ENCODE measurements at places on chromosomes 6 and 20.

GRCh38 chr6:28413681-28414080 is 14.1 kb upstream of the ZSCAN12 start:
- DNase-seq: no peak

DNA sequence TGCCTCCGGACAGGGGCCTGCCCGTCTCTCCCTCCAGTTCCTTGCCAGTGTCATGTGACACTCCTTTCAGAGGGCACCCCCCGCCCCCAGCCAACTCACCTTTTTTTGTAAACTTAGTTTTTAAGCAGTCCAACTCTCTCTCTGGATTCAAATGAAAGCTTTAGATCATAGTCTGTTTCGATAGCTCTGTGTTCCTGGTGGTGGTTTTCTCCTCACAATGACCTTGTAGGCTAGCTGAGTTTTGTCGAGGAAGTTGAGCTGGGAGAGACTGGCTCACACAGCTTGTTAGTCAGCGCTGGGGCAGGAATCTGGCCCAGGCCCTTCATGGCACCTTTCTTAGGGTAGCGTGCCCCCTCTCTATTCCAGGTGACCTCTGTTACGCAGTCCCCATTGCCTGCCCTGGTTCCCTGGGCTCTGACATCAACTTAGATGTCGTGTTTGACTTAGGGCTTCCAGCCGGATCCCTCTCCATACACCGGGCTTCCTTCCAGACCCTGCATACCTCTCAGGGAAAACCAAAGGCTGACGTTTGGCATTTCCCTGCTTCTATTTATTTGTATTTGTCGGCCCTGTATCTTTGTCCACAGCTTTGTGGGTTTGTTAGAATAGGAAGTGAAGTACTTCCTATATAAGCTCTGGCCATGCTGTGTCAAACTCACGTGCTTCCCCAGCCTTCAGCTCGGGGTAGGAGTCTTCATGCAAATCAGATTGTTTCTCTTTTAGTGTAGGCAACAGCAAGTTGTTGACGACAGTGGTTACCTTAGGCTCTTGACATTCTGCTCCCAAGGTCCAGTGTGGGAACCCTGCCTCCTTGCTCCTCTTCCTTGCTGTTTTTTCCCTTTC is 12.7 kb downstream of the IGF2R start:
- peak; percentile 77 for DNase-seq

DNA sequence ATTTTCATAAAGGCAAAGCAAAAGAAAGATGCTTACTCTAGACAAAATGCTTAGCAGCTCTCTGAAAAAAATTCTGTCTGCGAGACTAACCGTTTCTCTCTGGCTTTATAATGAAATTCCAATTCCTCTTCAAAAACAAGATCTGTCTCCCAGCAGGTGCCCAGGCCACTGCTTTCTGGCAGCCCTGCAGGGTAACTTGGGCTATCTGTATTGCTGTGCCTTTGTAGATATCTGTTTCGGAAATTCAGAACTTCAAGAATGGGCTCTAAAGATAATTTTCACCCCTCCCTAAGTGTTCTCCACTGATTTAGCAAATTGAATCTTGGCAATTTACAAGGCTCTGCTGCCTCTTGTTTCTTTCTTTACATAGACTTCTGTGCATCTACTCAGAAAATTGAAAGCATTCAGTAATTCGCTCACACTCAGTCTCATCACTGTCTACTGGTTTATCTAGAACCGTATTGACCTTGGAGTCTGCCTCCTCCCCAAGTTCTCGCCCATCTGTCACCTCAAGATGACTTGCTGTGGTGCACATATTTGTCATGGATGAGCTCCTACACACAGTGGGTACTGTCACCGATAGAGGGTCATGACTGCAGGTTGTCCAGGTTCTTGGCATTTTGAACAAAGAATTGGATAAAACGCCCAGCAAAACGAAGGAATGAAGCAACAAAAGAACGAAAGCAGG is 26.4 kb upstream of the FABP7 start:
- DNase-seq: no peak

- no peak for DNase-seq
Measured at GRCh38 chr6:83310046-83310445, 116.9 kb downstream of the RWDD2A start.

- DNase-seq: no peak
Measured at GRCh38 chr6:41366150-41366549, 30.7 kb downstream of the NCR2 start.

GRCh38 chr20:48615871-48616270 is 211.9 kb downstream of the PREX1 start:
- DNase-seq: no peak

GRCh38 chr6:124487623-124488431 is 474.4 kb upstream of the RNF217 start:
- DNase-seq: no peak

DNA sequence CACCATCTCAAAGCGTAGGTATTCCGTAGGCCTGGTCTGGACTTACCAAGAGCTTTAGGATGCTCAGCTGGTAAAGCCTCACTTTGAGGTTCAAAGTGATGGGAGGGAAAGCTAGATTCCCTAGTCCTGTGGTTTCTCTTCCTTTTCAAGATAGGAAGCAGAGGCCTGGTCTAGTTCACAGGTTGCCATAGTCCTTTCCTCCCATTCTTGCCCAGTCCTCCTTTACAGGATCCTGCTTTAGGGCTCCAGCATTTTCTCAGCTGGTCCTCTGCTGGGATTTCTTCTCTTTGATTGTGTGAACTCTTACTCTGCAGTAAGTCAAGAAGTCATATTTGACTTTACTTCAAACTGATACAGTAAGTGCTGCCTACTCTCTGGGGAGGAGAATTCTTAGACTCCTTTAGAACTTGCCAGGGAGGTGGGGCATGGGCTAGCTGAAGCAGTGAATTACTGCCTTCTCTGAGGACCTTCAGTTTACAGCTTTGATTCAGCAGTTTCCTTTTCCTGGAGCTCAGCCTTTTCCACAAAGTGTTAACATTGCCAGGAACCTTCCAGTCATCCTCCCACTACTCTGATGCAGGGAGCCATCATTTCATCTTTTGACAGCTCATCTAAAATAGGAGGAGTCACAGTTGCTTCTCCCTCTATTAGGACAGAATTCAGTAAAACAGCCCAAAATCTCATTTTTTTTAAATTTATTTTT is 42.8 kb upstream of the PLCG1 start:
- DNase-seq: no peak

GRCh38 chr6:111057074-111057752 is 30.1 kb upstream of the SLC16A10 start:
- DNase-seq: peak; percentile 36

DNA sequence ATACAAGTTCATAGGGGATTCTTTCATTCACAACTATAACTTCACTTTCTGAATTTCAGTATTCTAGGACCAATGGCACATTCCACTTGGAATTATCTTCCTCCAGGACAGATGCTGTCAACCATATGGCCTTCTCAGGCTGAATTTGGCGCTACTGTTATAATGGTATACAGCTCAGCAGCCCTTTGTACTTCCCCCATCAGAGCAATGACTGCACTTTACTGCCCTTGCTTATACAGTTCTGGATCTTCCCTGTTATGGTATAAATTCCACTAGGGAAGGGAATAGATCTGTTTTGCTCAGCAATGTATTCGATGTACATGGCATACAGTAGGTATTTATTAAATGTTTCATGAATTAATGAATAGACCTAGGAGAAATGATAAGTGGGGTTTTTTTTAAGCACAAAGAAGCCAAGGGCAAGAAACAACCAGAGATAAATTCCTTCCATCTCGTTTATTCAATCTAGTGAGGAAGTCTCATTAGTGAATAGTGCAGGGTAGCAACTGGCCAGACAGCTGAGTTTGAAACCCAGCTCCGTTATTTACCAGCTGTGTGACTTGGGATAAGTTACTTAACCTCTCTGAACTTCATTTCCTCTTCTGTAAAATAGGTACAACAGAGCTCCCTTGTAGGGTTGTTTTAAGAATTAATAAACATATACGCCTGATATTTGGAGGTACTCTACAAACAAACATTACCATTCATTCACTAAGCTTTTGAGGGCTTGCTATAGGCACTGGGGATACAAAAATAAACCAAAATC is 97.1 kb upstream of the PRDM1 start:
- DNase-seq: no peak

- DNase-seq: no peak
Measured at GRCh38 chr6:125798734-125799508, 8.2 kb downstream of the NCOA7 start.

GRCh38 chr6:11912420-11912819 is 99.7 kb upstream of the HIVEP1 start:
- no peak for DNase-seq

DNA sequence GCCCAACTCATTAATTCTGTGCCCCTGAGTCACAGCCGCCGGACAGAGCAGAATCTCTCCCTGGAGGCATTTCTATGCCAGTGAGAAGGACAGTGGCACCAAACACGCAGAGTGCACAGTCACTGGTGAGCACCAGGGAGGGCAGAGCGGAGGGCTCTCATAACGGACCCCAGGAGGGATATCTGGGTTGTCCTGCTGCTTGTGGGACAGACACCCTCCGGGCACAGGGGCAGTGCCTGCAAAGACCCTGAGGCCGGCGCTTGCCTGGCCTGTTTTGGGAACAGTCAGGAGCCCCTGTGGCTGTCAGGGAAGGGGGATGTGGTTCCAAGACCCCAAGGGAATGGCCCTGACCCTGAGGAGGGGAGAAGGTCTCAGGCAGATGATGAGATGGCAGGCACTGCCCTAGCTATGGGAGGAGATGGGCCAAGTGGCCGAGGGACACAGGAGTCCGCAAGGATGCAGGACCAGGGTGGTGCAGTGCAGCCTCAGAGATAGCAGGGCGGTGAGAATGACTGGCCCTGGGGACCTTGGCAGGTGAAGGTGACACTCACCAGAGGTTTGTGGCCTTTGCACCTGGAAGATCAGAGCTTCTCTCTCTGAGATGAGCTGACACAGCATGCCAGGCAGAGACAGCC is 270.8 kb downstream of the SMOC2 start:
- DNase-seq: no peak

DNA sequence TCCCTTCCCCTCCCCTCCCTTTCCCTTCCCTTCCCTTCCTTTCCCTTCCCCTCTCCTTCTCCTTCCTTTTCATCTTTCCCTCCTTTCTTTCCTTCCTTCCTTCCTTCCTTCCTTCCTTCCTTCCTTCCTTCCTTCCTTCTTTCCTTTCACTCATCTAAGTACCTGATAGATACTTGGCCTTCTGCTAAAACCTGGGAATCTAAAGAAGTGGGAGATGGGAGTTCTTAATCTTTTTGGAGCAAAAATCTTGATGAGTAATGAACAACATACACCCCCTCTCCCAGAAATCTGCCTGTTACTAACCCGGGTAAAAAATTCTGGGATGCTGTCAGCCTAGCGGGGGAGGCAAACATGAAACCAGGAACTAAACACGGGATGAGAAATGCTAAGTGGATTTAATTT is 100.7 kb downstream of the VEGFA start:
- DNase-seq: peak; percentile 70

DNA sequence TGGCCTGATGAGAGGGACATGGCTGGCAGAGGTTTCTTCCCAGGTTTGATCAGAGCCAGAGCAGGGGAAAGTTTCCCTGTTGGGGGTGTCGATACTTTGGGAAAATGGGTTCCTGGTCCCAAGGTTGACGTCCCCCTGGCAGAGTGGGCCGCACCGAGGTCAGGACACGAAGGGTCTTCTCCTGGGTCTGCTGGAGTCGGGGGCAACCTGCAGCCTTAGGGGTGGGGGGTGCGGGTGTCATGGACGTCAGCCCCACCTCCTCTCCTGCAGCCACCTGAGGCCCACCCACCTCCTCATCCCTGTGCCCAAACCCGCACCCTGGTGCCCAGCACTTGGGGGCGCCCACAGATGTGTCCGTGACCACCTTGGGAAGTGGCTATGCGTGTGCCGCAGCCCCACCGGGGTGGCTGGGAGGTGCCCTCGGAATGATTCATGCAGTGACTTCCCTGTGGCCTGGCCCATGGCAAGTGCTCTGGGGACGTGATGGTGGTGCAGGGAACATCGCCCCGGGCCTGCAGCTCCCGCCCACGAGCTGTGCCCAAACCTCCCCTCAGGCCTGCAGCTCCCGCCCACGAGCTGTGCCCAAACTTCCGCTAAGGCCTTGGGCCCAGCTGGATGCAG is 64.9 kb downstream of the YTHDF1 start:
- DNase-seq: no peak

- DNase-seq: no peak
Measured at GRCh38 chr6:132505158-132505557, 7.8 kb downstream of the STX7 start.

GRCh38 chr6:11672669-11673068 is 105.9 kb downstream of the ADTRP start:
- DNase-seq: no peak

GRCh38 chr20:4702562-4703280 is 19.0 kb upstream of the PRND start:
- DNase-seq: no peak

DNA sequence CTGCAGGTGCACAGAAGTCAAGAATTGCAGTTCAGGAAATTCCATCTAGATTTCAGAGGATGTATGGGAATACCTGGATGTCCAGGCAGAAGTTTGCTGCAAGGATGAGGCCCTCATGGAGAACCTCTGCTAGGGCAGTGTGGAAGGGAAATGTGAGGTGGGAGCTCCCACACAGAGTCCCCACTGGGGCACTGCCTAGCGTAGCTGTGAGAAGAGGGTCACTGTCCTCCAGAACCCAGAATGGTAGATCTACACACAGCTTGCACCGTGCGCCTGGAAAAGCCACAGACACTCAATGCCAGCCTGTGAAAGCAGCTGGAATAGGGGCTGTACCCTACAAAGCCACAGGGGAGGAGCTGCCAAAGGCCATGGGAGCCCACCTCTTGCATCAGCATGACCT is 681.4 kb downstream of the EPHA7 start:
- no peak for DNase-seq

- DNase-seq: no peak
Measured at GRCh38 chr6:44976677-44977641, 351.2 kb upstream of the RUNX2 start.

- no peak for DNase-seq
Measured at GRCh38 chr6:39852324-39852723, 60.1 kb downstream of the DAAM2 start.

DNA sequence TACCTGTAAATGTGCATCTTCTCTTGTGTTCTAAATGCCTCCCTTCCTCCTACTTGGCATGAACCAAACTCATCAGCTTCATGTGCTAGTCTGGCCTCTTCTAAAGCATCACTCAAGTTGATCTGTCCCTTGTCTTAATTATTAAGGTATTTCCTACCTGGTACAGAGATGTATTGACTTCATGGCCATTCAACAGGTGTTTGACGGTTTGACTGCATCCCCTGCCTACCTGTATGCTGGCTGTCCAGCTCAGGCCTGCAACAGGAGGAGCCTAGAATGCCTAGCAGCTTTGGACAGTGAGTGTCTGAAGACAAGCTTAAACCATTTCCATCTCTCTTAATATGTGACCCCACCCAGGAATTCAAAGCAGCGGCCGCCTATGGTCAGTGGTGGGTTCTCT is 24.6 kb downstream of the RIN2 start:
- DNase-seq: no peak

DNA sequence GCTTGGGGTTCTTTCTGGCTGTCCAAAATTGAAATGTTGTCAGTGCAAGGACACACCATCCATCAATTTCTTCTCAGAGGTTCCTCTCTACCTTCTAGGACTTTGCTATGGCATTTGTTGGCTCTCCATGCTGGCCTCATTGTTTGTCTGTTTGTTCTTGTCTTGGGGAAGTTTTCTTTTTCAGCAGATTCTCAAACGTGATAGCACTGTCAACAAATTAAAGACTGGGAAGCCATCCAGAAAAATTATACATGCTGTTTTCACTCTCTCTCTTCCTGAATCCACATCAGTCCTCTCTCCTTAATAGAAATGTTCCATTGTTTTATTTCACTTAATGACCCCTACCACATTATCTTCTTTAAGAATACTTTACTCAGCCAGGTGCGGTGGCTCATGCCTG is 130.4 kb downstream of the PCSK2 start:
- no peak for DNase-seq

All from hepatic stellate cell (primary cell).